Stomach (tissue), 19 donors: ENCODE measurements at places on chromosomes 2 and 18.

GRCh38 chr18:36572135-36572856 is 256.5 kb downstream of the TPGS2 start:
- H3K4me1 ChIP-seq: no peaks in the 10 kb centered on the region
- no peak overlapping the region for H3K27ac ChIP-seq
- DNase-seq: peak; percentile 77
- H3K27me3 ChIP-seq: no peaks in the 10 kb centered on the region
- no peaks in the 10 kb centered on the region for H3K36me3 ChIP-seq

GRCh38 chr2:127357591-127357990 is 30.2 kb downstream of the MAP3K2 start:
- H3K36me3 ChIP-seq: no peaks in the 10 kb centered on the region
- no peaks in the 10 kb centered on the region for H3K27me3 ChIP-seq
- no peaks in the 10 kb centered on the region for H3K4me1 ChIP-seq
- no peak for DNase-seq
- no peak overlapping the region for H3K4me3 ChIP-seq

- no peaks in the 10 kb centered on the region for H3K27me3 ChIP-seq
- H3K27ac ChIP-seq: no peak overlapping the region
- H3K4me3 ChIP-seq: no peak overlapping the region
- no peaks in the 10 kb centered on the region for H3K4me1 ChIP-seq
- H3K36me3 ChIP-seq: no peaks in the 10 kb centered on the region
- no peak for DNase-seq
These were observed 79.6 kb downstream of the MMADHC start for GRCh38 chr2:149507974-149508373.

DNA sequence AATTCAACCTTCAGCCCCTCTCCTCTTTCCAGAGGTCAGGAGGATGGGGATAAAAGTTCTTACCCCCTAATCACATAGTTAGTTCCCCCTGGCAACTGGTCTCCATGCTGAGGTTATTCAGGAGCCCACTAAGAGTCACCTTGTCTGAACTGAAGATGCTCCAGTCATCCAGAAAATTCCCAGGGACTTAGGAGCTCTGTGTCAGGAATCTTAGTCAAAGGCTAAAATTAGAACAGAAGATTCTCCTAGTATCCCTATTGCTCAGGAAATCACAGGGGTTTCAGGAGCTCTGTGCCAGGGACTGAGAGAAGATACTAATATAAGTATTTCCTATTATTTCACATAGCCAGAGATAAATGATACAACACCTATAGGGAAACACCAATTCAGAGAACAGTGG is 37.3 kb upstream of the LONRF2 start:
- no peak overlapping the region for H3K27ac ChIP-seq
- no peak for DNase-seq
- no peaks in the 10 kb centered on the region for H3K27me3 ChIP-seq
- H3K4me1 ChIP-seq: peaks cover under 1% of the 10 kb centered on the region
- no peak overlapping the region for H3K4me3 ChIP-seq

DNA sequence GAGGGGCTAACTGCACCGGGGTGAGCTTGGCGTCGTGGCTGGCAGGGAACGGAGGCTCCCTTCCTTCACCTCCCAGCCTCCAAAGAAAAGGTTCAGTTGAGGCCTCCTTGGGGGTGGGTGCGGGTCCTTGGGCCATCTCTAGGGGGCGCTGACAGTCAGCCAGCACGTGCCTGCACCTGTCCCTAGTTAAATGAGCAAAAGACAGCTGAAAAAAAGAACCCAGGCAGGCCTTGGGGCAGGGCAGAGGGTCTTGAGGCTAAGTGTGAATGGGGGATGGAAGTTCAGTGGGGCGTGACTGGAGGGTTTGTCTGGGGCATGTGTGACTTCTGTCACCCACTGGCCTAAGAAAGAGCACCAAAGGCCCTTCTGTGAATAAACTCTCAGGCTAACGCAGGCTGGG is 56.4 kb downstream of the ZFP36L2 start:
- H3K27ac ChIP-seq: peak overlapping the region; percentile 73
- H3K36me3 ChIP-seq: no peaks in the 10 kb centered on the region
- peaks cover 65% of the 10 kb centered on the region for H3K4me1 ChIP-seq
- H3K27me3 ChIP-seq: no peaks in the 10 kb centered on the region
- H3K4me3 ChIP-seq: no peak overlapping the region

GRCh38 chr2:166057370-166058164 is 70.3 kb downstream of the SCN1A start:
- no peak overlapping the region for H3K4me3 ChIP-seq
- DNase-seq: no peak
- no peak overlapping the region for H3K27ac ChIP-seq
- no peaks in the 10 kb centered on the region for H3K4me1 ChIP-seq
